ENCODE measurements at places on chromosomes 12 and 14.

DNA sequence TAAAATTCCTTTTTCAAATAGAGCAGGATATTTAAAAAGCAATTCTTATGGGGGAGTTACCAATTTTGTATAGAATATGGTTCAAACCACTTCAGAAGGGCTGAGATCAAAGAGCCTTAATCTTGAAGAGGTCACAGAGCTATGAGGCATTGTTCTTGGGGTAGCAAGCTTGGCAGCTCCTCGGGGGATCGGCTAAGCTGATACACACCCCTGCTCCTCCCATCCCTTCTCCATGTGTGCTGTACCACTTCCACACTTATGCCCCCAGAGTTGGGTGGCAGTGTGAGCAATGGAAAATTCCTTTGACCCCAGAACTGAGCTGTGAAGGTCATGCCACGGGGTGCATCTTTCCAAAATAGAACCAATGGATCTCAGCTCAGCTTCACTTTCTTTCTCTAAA, 15.0 kb upstream of the TMEM30B start:
- DNase-seq: no peak

DNA sequence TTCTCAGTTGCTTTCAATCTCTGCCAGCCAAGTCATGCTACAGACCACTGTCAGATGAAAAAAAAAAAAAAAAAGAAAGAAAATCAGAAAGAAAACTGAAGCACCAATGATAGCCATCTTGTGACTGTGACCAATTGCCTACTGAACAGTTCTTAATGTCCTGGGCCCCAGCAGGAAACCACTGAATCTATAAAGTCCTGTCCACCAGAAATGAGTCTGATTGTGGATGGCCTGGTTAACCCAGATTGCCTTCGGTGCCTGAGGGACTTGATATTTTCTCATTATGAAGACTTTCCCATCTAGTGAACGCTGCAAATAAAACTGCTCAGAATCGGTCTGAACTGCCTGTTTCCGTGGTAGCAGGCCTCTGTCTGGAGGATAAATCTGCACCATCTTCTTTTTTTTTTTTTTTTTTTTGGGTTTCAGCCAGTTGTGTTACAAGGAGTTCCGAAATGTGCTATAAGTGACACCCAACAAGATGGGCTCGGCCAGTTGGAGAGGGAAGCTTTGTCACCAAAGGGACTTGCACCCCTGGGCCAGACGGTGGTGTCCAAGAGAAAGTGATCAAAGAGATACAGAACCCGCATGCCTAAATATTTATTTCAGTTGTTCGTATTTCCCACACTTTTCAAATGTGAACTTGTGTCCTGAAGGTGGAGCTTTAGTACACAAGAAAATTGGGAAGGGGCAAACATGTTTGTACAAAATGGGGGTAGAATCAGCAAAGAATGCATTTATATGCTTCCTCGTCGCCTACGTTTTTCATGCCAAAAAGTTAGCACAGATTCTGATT, 3.0 kb upstream of the PLXNC1 start:
- no peak for DNase-seq

DNA sequence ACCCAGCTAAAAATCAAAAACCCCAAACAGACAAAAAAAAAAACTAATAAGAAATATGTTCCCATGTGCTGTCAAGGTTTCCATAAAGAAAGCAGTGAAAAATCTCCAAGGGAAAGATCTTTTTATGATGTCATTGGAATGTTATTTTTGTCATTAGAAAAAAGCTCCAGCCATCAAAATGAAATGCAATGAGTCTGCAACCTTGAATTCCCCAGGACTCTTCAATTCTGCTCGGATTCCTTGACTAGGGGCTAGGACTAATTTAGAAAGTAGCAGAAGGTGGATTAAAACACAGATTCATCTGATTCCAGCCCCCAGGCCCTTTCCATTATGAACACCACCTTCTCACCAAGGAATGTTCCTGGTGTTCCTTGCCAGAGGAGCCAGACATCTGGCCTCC, 6.0 kb upstream of the PCNX1 start:
- DNase-seq: no peak

- DNase-seq: no peak
Observed at GRCh38 chr14:104804481-104805325, 3.8 kb downstream of the ZBTB42 start.

DNA sequence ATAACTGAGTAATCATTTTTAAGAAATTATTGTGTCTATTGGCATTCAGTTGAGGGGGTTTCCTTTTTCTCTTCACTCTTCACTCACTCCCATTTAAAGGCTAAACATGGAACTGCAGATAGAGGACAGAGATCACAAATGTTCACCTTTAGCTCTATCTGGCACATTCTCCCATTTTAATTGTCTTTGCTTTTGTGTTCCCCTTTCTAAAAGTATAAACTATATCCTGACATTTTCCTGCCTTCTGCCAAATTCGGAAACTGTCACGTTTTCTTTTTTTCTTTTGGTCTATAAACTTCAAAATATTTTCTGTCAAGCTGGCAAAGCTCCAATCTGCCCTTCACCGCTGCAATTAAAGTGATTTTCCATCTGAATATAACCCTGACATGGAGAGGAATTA, 219.8 kb upstream of the CDKN3 start:
- no peak for DNase-seq
